ENCODE measurements at places on chromosomes 2 and 18.

- no peak for DNase-seq
These were observed 151.8 kb downstream of the FAM161A start for GRCh38 chr2:61702088-61702467.

GRCh38 chr2:25041307-25041927 is 459 bp upstream of the EFR3B start:
- no peak for DNase-seq

DNA sequence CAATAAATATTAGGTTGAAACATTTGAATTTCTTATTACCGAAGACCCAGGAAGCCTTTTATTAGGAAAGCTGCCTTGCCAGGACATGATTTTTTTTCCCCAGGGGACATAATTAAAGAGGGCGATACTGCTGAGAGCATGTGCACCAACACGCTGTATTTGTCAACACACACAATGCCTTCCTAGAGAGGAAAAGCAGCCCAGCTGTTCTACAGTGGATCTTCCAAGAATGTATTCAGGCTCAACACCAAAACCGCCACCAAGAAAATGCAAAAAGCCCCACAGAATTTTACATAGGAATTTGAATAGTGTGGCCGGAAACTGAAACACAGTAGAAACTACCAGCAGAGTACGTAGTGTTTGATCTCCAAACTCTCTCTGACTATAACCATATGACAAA is 320.4 kb downstream of the DLGAP1 start:
- DNase-seq, result no peak

GRCh38 chr2:10009811-10010781 is 33.3 kb upstream of the KLF11 start:
- peak; percentile 23 for DNase-seq

Measured in stromal cell of bone marrow (primary cell).